CD4-positive, CD25-positive, alpha-beta regulatory T cell (primary cell): ENCODE measurements at places on chromosomes 1 and 21. TPM values are rescaled to one million over a fixed set of nuclear protein-coding genes. Genes with fewer than 3 reads are reported as not detected.

DNA sequence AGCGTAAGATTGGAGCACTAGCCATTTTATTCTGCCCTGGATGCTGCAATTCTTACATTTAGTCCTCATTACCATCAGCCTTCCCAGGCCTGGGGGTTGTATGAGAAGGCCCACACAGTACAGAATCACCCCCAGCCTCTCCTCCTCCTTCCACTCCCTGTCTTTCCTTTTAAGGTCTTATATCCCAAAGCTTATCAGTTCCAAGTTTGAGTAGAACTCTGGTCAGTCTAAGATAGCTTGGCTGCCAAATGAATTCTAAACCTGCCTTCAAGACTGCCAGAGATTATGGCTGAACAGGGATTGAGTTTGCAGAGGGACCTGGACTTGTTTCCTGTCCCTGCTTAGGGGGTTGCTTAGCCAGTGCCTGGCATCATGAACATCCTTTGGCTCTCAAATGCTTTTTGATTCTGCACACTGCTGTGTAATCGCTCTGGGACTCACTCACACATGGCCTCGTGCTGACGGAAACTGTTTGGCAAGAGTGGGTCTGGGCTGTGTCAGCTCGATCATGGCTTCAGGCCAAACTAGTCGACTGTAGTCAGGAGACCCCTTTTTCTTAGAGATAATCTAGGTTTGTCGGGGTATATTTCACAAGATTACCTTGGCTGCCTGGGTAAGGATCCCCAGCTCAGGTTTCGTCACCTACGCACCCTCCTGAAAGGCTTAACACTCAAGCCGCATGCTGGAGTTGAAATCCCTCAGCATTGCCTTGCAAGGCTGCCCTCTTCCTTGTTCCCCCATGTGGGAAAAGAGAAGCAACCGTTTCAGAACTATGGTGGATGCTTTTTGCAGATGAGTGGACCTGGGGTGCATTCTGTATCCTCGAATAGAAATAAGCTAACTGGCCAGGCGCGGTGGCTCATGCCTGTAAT lies 252.6 kb downstream of the NFIA start:
- DNase-seq: peak; percentile 2

DNA sequence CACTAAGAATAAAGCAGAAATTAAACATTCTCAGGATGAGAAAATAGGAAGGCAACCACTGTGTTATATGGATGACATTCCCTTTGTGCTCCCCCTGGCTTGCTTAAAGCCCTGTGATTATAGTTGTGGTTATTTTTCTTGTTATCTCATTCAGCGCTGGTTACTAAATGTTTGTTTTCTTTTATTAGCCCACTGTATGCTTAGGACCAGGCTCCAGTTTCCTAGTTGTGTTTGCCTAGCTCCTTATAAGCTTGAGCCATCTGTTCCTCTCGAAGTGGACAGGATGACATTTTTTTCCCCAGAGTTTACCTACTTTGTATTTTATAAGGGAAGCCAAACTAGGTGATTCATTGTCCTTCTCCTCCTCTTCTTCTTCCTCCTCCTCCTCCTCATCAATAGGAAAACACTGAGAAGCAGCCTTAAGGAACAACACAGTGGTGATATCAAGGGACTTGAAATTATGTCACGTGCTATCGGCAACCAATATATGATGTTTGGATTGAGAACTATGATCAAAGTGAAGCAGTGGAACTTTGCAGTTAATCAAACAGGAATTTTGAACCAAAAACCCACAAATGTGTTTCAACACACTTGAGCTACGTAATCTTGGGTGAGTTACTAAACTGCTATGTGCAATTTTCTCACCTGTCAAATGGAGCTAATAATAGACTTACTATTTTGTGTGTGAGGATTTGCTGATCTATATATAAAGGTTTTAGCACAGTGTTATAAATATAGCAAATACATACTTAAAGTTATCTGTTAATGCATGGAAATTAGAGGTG lies 35.1 kb upstream of the RGS7 start:
- DNase-seq: no peak

TSSK3 gene
- total RNA-seq: 0.76 TPM

DNA sequence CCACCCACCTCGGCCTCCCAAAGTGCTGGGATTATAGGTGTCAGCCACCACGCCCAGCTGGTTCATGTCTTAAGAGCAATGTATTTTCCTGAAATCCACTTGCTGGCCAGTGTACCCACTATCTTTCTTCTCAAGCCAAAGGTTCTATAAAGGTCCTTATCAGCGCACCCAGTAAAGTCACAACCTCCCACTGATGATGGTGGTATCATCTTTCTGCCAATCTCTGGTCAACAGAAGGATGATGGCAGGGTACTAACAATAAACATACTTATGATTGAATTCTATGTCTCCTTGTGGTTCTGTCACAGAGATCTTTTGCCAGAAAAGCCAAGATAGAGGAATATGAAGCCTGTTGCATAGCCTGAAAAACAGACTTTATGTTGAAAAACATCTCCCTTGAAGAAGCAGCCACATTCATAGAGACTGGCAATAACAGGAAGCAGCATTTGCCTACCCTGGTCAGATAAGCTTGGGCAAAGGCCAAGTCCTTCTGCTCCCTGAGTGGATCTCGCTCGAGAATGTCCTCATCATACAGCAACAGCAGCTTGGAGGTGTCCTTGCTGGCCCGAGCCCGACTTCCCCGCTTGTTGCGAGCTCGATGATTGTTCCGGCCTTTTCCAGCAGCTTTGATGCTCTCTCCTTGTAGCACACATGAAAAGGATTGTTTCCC lies 73.0 kb downstream of the DAP3 start:
- no peak for DNase-seq

DNA sequence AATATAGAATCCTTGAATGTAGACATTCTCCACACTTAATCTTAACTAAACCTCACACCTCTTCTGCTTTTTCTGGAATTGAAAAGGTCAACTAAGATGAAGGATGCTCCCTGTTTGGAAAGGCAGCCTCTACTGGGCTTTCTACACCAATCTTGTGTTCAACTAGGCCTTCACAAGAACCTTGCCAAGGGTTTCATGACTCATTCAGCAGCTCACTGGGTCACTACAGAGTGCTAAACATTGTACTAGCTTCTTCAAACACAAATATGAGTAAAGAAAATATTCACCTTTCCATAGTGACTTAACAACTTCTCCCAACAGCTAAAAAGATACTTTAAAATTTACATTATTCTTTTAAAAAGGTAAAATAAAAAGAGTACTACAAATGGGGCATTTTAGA lies 135.3 kb upstream of the PRMT6 start:
- no peak for DNase-seq

NES gene
- 0.10 TPM for total RNA-seq

DNA sequence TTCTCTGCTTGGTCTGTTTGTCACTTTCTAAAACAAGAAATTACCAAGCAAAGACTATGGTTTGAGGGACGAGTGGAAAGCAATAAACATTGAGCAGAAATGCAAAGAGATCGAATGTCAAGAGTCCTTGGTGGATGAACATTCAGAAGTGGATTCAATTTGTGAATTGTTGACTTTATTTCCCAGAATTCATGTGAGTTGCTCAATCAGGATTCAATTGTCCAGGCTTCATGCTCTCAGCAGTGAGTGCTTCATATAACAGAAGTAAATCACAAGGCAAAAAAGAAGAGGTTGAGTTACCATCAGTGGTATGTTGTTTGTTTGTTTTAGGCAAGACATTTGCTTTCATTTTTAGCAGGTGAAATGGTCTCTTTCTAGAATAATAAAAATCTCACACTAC lies 31.9 kb downstream of the NGF start:
- no peak for DNase-seq

DNA sequence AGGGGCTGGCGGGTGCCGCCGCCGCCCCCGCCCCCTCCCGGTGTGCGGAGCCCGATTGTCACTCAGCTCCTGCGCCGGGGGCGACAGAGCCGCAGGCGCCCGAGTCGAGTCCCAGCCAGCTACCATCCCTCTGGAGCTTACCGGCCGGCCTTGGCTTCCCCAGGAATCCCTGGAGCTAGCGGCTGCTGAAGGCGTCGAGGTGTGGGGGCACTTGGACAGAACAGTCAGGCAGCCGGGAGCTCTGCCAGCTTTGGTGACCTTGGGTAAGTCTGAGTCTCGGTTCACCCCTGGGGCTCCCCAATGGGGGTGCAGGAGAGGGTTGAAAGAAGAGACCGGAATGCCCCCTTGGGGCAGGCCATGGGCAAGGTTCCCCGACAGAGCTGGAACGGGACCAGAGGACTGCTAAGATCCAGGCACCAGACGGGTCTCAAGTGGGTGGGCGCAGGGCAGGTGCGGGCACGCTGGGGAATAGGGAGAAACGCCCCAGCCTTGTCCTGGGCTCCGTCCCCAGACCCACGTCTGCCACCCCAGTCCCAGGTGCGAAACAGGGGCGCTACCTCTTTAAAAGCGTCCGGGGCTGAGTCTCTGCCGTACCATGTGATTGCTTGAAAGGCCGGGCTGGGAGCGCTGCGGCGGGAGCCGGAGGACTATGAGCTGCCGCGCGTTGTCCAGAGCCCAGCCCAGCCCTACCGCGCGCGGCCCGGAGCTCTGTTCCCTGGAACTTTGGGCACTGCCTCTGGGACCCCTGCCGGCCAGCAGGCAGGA lies at the start of gene ADORA1:
TSS of gene ADORA1 (plus strand) at position 61 of the 765 bp plus-strand sequence. CDS start 1,116 bp downstream, outside the sequence.
- DNase-seq: no peak

USP48 gene
- 126 TPM for total RNA-seq

DNA sequence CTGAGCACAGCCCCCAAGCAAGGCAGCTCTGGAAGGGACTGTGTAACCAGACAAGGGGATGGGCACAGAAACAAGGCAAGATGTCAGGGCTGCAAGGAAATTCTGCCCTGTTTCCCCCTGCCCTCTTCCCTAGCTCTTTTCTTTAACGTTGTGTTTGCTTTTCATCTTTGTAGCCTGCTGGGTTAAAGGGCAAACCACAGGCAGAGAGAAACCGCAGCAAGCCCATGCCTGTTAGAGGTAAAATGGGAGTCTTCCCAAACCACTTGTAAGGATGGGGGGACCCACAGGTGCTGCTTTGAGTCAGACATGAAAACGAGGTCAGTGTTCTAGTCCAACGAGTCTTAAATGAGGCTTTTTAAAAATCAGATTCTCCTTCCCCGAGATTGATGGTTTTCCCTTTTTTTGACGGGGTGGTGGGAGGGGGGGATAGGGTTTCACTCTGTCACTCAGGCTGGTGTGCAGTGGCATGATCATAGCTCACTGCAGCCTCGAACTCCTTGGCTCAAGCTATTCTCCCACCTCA lies 13.3 kb downstream of the TGFBR3 start:
- DNase-seq: no peak

- DNase-seq: peak; percentile 57
Measured at GRCh38 chr1:152461544-152461943, 47.5 kb upstream of the CRNN start.

PLA2G2D gene
- not detected for total RNA-seq

GRCh38 chr1:160081261-160081936 lies at the start of gene KCNJ9:
Gene KCNJ9 (plus strand): TSS chr1:160081538. CDS start chr1:160084031, 2,493 bp downstream.
- no peak for DNase-seq

PRDM15 gene
- total RNA-seq: 13.2 TPM

LCE5A gene
- total RNA-seq: not detected

RNU1-1 gene
- total RNA-seq: 3,278 TPM
